NCI-H748 treated with DMSO at 0.1 percent for 48 hours (cell line): ENCODE measurements at places on chromosomes 7 and 10.

DNA sequence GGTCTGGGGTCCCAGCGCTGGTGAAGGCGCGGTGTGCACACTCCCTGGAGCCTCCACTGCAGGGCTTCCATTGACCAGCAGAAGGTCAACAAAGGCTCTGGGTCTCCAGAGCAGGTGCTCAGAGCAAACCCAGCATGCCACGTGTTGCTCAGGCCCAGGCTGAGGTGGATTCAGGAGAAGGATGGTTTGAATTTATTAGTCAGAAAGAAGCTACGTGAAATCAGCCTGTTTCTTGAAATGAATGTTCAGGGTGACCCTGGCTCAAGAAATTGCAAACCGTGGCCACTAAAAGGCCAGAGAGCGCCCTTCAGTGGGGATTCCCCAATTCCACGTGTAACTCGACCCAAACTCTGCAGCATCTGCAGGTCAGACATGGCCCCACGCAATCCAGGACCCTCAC is 82.7 kb upstream of the PFKP start:
- no peak for DNase-seq

DNA sequence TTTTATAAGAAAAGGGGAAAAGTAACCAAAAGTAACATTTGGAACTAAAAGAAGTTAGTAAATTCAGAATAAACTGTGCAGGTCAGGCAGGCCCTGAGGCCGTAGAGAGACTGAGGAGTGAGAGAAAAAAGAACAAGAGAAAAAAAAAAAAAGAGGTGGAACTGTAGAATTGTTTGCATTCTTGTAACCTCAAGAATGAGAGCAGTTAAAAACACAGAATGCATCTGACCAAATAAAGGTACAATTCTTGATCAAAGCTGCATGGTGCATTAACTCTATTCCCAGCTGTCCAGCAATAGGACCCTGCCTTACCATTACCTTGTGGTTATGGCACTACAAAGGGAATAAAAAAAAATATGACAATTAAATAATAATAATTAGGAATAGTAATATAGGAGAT is 170.1 kb upstream of the SEMA3A start:
- no peak for DNase-seq

DNA sequence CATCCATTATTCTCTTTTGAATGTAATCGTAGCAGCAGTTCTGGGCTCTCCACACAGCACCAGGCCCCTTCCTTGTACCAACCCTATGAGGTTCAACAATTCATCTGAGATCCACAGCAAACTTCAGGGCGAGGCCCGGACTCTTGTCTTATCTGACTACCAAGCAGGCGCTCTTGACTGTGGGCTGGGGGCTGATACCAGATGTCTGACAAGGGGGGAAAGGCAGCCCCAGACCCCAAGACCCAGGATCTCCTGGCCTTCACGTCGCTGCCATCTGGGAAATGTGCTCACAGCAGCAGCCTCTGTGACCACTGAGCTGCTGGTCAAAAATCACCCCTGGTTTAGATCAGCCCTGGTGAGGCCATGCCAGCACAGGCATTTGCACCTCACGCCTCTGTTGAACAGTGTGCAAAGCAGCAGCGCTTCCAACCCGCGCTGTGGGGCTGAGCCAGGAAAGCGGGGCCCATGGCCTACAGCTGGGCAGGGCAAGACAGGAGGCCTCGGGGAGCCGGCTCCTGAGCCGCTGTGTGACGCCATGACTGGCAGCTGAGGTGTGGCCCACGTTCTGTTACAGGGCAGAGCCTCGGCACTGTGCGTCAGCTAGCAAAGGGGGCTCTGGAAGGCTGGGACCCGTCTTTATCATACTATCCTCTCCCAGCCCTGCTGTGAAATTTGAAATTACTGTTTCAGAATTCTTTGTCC is 143.9 kb downstream of the PAXIP1 start:
- DNase-seq = no peak

GRCh38 chr7:138842111-138842510 is 44.1 kb upstream of the ATP6V0A4 start:
- no peak for DNase-seq

- no peak for DNase-seq
Observed at GRCh38 chr7:40824461-40824860, 689.7 kb downstream of the SUGCT start.

DNA sequence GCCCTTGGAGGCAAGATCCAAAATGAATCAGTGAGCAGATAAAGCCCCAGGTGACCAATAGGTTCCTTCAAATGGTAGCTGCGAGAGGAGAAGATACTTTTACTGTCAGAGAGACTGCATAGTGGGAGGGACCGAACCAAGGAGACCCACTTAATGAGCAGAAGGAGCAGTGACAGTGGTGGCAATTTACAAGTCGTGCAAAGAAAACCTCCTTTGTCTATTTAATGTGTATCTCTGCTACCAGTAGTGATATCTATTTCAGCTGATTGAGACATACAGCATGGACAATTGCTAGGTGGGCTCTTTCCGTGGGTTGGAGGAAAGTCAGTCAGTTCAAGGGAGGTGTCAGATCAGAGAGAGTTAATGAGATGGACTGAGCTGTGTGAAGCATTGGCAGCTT is 480.4 kb downstream of the GATA3 start:
- no peak for DNase-seq

GRCh38 chr10:100318207-100318606 is 11.8 kb downstream of the PKD2L1 start:
- DNase-seq = no peak

DNA sequence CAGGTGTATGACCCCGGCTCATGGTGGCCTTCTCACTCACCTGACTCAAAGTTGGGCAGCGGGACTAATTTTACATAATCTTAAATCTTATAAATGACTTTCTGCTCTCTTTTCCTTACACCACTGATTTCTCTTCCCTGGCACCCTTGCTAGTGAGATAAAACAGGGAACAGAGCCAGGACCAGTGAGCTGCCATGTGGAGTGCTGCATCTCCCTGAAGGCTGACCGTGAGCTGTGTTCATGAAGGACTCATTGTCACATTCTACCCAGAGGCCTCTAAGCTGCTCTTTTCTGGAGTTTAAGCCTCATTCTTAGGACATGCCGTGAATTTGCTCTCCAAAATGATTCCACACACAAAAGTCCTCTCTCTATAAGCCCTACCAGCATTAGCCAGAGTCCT is 762.3 kb downstream of the AUTS2 start:
- DNase-seq = no peak

DNA sequence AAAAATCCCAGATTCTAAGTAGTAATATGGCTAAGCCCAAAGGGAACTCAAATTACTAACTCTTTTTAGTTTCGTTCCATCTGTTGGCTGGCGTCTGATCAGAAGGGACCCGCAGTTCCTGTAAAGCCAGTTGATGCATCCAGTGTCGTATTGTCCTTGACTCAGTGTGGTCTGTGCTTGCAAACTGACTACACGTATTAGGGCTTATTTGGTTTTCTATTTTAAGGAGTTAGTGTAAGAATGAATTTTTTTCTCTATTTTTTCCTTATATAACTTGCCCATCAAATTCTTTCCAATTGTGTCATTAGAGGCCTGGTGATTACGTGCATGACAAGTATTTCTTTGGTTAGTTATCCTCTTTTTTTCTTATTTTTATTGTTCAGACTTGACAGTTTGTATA is 9.7 kb downstream of the ABCA13 start:
- no peak for DNase-seq

- DNase-seq = no peak
Observed at GRCh38 chr7:26305090-26305868, 13.6 kb downstream of the SNX10 start.

DNA sequence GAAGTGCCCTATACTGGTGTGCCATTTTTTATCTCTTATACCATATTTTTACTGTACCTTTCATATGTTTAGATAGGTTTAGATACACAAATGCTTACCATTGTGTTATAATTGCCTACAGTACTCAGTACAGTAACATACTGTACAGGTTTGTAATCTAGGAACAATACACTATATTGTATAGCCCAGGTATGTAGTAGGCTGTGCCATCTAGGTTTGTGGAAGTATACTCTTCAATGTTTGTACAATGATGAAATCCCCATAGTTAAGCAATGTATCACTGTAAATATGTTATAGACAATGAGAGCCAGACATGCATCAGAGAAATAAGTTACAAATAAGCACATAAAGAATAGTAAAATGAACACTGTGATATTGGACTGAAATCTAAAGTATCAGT is 109.1 kb downstream of the IQUB start:
- no peak for DNase-seq

GRCh38 chr10:85607043-85607695 is 759.4 kb downstream of the GRID1 start:
- DNase-seq = no peak

DNA sequence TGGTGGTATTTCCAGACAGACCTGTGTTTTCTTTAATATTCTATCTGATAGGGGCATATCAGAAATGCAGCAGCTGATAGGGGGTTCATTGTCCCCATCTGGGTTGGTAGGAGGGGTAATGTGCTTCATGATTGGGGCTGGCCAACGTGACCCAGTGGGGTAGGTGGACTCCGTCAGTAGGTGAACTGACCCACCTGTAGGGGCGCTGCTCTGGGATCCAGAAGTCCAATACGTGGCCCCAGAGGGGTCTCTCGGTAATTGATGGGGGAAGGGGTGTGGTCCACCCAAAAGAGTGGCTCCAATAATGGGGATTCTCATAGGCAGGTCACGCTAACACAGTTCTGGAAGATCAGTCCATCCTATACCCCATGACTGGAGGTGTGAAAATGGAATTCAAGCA is 112.0 kb downstream of the PRLHR start:
- DNase-seq = no peak

DNA sequence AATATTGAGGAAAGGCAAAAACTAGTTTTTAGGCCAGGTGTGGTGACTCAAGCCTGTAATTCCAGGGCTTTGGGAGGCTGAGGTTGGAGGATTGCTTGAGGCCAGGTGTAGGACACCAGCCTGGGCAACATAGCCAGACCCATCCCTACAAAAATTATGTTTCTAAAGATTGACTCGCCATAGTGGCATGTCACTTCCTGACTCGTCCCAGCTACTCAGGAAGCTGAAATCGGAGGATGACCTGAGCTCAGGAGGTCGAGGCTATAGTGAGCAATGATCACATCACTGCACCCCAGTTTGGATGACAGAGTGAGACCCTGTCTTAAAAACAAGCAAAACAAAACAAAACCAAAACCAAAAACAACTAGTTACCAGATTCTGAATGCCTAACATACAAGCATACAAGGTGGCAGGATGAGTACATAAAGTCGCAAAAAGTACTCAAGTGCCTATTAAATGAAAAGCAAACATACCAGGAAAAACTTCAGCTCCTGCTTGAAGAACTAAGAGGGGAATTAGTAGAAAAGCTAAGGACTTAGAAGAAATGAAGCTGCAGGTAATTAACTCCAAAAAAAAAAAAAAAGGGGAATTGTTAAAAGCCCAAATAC is 14.1 kb downstream of the ZNF398 start:
- no peak for DNase-seq

DNA sequence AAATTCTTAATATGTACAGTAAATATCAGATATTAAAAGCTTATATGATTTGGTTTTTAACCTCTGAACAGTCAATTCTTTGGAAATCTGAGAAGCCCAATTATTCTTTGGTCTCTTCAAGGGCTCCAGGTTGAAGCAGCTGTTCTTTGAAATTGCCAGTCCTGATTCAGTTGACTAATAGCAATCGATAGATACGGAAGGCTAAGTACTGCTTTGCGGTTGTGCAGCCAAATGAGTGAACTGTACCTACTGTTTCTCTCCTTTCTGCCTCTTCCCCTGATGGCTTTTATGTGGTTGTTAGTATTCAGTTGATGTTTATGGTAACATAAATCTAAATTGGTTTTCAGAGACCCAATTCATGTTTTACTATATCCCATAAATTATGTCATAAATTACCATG is 103.1 kb upstream of the RPA3 start:
- no peak for DNase-seq

DNA sequence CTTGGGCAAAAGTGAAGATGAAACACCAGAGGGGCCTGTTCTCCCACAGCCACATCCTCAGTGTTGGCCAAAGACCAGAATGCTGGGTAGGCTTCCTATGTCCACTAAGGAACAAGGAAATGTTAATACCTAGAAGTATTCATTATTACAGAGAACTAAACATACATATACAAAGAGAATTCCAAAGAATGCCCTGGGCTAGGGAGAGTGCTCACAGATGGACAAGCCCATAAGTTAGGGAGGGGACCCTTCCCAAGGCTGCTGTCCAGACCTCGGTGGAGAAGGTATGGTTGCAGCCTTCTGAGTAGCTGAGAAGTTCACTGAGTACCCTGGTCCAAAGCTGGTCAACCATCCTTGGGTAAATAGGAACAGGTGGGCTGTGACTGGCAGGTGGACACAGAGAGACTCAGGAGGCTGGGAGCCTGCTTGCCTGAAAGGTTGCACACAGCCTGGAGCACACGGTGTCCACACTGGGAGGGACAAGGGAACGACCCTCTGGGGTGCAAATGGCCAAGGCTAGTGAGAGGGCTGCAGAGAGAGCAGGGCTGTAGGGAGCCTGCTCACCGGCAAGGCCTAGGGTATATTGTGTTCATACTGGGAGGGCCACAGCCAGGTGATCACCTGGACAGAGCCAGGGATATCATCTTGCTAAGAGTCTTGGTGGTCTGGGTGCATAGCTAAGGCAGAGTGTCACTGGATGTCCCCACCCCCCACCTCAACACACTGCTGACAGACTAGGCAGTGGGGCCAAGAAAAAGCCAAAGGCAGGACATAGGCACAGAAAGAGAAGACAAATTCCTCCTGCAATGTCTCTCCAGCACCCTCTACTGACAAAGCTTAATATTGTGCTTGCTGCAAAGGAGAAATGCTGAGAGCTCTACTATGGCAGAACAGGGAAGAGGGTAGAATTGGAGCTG is 40.3 kb downstream of the CPVL start:
- DNase-seq = peak; percentile 68

GRCh38 chr10:71064413-71065118 is 147.8 kb upstream of the UNC5B start:
- DNase-seq = no peak

DNA sequence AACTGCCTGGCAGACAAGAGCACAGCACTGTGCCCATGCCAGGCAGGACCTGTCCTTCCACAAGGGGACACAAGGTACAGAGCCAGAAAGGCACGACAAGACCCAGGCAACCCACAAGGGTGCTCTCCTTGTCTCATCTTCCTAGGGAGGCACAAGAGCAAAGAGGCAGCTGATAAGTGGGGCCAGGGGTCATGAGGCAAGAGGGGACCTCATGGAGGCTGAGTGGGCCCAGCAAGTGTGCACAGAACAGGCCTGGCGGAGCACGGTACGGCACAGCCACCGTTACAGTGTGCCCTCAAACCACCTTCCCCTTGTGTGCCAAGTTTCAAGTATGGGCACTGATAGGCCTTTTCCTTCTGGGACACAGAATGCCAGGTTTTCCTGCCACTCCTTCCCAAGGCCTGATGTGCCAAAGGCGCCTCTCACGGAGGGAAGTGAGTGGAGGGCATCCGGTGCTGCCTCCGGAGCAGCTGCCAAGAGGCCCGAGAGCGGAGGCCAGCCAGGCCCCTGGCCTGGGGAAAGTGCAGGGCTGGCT is 75.6 kb downstream of the FAM53B start:
- no peak for DNase-seq

DNA sequence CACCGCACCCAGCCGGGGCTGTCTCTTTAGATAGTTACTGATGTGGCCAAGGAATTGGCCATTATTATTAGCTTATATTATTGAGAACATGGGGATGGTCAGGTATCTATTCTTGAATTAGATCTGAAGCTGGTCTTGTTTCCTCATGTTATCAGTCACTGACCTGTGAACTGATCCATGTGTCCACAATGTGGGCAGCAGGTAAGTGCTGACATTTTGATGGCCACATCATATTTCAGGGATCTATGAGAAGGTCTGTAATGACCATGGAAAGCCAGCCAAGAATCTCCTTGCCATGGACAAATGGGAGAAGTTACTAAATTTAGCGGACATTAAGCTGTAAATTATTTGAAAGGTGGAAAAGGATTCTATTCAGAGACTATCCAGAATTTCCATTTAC is 61.4 kb downstream of the GBF1 start:
- DNase-seq = no peak
